ENCODE measurements at places on chromosomes 2 and 18.
A peak's percentile ranks its signal among the peaks of the same experiment; 100 is the strongest.

- no peak for DNase-seq
These were observed 39.8 kb upstream of the ASAP2 start for GRCh38 chr2:9166579-9167377.

DNA sequence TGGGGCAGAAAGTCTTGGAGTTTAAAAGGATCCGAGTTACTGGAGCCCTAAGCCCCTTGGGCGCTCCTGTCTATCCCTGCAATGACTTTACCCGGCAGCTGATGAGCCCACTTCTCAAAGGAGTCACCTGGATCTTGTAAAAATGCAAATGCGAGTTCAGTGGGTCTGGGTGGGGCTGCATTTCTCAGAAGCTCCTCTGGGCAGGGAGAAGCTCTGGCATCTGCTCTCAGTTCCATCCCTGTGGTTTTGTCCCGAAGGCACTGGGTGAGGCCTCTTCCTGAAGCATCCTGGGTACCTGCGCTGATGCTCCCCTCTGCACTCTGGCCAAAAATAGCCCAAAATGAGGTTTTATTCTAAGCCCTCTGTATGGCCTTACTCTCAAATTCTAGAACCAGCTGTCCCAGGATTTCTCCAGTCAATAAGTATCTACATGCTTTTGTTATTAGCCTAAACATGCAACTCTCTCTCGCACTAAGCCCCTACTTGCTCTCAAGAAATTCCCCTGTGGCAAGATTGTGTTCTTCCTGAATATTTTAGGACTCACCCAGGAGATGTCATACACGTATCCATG lies 167.8 kb upstream of the APCDD1 start:
- no peak for DNase-seq

DNA sequence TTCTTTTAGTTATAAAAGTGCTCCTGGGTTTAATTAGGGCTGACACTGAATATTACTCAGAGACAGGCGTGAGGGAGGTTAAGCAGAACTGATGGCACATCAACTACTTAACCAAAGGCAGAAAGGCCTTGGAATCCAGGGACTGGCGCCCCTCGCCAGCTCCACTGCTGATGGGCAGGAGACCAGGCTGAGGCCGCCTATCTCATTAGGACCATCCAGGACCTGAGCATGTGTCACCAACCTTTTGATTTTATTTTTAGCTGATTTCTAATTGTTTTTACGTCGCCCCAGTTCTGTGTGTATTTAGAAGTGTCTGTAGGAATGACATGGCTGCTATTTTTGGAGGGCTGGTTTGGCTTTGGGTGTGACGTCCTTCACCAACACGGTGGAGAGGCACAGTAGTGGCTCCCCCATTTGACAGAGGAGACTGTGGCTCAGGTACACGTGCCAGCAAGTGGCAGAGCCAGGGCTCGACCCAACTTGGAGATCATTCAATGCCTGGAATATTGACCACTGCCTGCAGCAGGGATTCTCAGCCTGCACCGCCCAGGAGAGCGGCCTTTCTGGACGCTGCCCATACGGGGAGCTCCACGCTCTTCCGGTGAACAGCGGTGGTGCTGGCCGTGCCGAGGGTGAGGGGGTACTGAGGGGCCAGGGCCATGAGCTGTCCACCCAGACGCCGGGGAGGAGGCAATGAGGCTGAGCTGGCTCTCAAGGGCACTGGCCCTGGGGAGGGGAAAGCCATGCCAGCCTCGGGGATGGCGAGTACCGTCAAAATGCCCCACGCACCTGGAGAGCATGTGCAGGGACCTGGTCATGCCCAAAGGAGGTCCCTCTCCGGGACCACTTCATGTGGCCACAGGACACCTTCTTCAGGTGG lies 205.7 kb downstream of the ASB1 start:
- DNase-seq: no peak

GRCh38 chr2:98180456-98180855 lies 93.5 kb downstream of the VWA3B start:
- peak; percentile 55 for DNase-seq

GRCh38 chr2:30206461-30207430 lies 24.6 kb upstream of the LBH start:
- no peak for DNase-seq

DNA sequence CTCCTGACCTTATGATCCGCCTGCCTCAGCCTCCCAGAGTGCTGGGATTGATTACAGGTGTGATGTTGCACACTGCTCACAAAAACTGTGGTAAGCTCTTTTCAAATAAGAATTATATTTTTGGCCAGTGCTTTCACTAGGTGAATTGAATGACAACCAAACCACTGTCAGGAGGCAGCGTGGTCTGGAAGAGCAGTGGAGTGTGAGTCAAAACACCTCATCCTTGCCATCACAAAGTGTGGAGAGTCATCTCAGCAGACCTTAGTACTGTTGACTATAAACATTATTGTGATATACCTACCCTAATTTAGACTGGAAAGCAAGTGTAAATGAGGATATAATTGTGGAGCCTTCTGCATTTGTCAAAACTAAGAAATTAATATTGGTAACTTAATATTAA lies 61.3 kb downstream of the UBE2E3 start:
- DNase-seq: no peak

DNA sequence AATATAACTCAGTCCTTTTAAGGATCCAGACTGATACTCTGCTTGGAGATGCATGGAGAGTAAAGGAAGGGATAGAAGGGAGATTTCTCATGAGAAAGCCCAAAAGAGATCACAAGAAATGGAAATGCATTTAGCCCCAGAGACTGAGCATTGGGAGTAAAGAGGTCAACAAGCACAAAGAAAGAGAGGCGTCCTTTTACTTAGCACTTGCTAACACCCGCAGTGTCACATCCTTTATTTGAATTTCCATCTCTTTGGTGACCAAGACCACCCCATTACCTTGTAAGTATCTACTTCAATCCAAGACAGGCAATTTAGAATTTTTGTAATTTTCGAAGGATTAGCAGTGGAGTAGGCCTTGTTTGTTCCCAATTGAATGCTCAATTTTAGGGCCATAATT lies 111.8 kb upstream of the DCC start:
- DNase-seq: no peak

- no peak for DNase-seq
These were observed 202.7 kb downstream of the CYRIA start for GRCh38 chr2:16462958-16463357.

GRCh38 chr2:24749069-24749691 lies 44.0 kb downstream of the PTRHD1 start:
- DNase-seq: no peak

DNA sequence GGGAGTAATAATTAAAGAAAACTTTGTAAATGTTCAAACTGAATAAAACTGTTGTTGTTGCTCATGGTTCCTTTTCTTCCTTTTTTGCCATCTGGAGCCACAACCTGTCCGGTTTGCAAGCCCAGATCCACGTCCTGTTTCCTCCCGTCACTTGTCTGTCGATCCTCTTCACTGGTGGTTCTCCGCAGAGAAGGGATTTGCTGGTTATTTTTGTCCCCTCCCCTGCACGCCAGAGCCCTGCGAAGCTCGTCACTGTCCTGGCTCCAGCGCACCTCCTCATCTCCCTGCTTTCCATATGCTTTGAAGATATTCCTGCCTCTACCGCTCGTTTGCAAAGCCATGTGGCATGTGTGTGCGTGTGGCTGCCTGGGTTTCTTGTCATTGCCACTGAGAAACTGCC lies 461.4 kb downstream of the RNF144A start:
- DNase-seq: no peak

GRCh38 chr18:22465859-22466457 lies 48.2 kb upstream of the CTAGE1 start:
- peak; percentile 50 for DNase-seq

Data from PC-9 (cell line).